HCEC 1CT (cell line): ENCODE measurements at places on chromosomes 7 and 10.

DNA sequence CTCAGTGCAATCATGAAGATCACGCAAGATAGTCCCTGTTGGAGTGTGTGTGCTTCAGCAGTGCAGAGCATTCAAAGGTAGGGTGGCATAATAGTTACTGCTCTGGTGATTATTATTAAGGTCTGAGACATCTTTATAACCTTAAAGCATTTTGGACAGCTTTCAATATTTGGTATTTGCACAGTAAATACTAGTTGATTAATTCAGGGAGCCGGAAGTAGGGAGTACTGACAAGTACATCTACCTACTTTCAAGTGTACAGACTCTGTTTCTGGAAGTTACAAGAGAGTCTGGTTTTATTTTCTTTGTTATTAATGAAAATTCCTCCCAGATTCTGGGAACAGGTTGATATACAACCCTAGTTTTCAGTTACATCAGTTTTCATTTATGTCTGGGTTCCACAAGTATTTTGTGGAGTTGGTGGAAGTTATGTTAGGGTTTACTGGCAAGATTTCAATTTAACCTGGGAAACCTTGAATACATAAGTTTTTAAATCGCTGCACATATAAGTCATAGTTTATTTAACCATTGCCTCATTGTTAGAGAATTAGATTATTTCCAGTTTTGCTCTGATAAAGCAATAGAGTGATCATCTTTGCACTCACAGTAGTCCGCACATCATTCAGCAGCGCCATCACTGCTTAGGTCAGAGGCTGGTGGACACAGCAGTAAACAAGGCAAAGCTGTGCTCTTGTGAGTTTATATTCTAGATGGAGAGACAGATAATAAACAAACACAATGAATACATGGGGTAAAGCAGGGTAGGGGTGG, 366.6 kb downstream of the REEP3 start:
- no peak for DNase-seq

DNA sequence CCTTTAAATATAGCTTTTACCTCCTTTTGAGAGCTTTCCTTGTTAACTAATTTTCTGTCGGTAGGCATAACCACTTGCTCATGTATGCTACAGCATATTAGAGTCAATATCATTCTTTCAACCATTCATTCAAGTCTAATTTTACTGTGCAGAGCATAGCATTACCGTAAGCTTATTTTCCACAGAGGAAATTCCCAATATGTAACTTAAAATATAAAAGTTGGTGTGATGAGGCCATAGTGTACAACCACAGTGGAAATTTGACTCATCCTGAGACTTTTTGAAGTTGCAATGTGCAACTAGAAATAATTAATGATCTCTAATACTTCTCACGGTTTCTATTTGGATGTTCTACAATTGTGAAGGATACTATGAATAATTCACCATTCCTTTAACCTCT, 80.6 kb upstream of the KLF6 start:
- no peak for DNase-seq

DNA sequence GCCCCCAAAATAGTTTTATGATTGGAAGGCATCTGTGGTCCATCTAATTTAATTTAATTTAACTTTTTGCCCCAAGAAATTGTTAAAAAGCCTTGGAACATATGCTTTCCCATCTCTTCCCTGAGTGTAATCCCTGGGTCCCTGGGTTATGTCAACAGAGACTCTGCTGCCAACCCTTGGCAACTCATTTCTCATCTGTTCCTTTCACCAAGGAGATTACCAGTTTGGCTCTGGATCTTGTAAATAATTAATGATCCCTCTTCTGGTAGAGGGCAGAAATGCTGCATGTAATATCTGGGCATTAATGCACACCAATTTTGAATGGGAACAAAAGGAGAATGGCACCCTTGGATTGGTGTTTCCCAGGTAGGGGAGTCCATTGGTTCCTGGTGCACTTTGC, 514.2 kb downstream of the CCSER2 start:
- no peak for DNase-seq

DNA sequence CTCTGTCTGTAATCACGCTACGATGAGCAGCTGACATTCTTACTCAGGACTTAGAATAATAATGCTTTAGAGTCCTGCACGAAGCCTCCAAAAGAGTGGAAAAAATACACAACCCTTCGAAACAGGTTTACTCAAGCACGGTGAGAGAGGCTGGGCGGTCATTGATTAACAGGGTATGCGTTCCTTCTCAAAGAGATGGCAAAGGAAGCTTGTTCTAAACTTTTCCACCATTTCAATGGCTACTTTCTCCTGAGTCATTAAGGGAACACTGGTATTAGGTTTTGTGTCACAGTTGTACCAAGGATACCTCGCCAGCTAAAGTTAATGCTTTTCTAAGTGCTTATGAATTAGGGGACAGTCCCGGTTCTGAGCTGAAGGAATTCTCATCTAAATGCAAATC, 141.9 kb upstream of the RHEB start:
- DNase-seq: no peak

GRCh38 chr7:66183700-66184099, 21.4 kb upstream of the TPST1 start:
- peak; percentile 80 for DNase-seq

GRCh38 chr10:72116372-72116771, 28.0 kb upstream of the SPOCK2 start:
- DNase-seq: no peak

- no peak for DNase-seq
These were observed 557 bp upstream of the TAX1BP1 start for GRCh38 chr7:27739301-27739908.

DNA sequence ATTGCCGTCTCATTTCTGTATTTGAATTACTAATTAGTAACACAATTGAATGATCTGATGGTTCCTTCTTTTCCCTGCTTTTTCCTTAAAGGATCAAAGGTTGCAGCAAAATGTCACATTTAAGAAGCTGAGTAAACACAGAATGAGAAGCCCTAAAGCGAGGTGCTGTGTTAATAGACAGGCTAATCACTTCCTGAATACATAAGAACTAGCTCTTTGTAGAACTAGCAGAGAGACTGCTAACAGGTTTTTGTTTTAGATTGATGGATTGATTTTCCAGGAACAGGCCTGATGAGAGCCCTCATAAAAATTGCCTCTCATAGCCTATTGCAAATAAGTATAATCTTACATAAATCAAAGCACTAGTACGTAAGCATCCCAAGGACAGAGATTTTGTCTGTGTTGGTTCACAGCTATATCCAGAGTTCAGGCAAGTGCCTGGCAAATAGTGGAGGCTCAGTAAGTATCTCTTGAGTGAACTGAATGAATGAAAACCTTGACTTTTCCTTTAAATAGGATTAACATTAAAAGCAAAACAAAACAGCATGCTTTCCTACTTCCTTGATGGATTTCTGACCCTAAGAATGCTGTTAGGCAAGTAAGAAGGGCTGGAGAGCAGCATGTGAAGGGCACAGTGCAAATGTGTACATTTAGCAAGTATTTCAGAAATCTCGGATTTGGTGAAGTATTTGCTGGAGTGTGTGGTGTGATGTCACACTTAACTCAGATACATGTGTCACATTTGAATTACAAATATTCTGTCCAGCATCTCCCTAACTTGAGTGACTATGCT, 3.3 kb downstream of the TMEM229A start:
- no peak for DNase-seq

DNA sequence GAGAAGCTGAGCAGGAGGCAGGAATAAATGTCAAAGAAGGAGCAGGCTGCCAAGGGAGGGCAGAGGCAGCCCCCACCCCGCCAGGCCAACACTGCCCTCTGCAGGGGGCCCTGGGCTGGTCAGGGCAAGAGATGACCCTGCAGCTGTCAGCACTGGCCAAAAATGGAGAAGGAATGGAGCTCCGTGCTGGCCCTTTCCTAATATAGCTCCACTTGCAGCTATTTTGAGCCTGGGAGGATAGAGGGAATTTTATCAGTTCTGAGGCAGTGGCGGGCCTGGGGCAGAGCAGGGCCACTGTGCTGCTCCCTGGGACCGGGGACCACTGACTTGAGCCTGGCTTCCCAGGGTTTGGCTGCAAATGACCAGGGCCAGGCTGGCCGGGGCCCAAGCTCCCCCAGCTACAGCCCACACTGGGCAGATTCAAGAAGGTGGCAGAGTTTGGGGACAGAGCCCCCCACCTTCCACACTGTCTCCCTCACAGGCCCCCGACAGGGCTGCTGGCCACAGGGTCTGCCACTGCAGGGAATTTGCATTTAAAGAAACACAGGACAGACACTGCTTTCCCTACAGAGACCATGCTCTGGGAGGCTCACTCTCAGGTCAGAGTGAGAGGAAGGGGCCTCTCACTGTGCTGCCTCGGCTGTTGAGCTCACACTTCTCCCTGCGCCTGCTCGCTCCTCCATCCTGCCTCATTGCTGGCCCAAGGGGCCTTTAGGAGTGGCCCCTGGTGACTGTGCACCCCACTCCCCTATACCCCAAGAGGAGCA, 16.2 kb downstream of the LDB3 start:
- no peak for DNase-seq

DNA sequence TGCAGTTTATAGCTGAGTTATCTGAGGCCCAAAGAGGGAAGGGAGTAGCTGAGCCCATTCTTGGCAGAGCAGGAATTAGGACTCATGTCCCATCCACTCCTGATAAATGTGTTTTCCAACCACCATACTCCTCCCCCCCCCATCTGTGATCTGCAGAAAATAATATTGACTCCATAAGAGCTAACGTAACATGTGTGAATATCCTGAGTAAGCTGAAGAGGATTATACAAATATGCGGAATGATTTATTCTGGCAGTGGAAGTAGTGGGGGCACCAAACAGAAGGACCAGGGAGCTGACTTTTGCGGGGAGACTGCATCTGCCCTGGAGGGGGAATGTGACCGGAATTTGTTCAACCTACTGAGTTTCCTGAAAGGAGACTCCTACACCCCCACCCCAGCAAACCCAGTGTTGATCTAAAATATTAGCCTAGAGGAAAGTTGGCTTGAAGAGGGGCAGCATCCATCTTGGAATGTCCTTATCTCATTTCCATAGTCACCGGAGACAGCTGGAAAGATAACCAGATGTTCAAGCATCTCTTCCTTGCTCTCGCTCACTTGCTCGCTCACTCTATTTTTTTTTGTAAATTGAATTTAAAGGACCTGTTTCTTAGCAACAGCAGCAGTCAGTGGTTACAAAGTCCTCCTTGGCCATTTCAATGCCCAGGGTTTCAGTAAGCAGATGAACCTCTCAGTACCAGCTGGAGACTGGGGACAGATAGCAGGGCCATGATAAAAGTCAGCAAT, 114.7 kb downstream of the RPS24 start:
- DNase-seq: no peak

DNA sequence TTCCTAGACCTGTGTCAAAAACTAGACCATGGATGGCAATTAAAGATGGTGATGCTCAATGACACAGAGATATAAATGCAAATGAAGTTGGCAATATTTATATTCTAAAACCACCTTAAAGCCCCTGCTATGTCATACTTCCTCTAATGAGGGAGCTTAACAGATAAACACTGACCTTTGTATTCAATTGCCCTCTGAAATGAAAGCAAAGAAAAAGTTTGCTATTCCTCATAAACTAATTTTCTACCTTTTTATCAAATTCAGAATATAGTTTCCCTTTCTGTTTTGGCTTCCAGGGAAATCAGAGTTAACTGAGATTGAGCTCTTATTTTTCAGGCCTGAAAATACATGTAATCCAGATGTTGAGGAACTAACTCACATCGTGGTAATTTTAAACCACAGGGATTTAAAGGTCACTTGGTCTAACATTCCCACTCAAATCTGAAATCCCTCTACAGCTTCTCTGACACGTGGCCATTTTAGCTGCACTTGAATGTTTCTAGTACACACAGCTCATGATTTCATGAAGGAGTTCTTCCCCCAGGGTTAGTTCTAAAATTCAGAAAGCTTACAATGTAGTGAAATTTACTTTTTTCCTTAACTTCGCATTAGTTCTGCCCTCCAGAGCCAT, 37.9 kb upstream of the ABCB5 start:
- DNase-seq: peak; percentile 65

DNA sequence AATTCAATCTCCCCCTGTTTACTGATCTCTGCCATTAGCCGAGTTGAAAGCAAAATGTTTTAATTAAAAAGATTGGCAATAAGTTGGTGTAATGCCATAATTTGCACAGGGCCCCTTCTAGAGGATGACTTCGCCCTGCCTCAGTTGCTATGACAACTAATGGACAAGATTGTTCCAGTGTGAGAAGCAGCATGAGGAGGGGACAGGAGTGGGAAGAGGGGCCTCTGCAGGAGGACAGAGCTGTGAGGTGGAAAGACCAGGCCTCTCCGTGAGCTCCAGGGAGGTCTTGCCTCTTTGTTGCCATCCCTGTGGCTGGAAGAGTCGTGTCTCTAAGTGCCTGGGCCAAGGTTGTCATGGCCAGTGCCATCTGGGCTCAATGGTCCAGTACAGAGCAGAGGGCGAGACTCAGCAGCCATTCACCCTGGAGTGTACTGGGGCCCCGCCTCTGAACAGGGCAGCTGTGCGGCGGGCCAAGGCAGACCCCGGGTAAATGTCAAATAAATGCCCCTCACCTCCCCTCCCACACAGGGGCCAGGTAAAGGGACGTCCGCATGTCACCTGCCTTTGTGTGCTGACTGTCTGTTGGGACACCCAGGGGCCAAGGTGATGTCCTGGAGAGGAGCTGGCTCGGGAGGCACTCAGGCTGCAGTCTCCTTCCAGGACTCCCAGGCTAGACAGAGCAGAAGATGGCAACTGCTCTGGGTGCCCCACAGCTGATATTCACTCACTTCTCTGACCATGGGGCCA, 97.0 kb upstream of the RET start:
- no peak for DNase-seq

- no peak for DNase-seq
These were observed 145.9 kb downstream of the ARHGAP12 start for GRCh38 chr10:31782701-31783100.

DNA sequence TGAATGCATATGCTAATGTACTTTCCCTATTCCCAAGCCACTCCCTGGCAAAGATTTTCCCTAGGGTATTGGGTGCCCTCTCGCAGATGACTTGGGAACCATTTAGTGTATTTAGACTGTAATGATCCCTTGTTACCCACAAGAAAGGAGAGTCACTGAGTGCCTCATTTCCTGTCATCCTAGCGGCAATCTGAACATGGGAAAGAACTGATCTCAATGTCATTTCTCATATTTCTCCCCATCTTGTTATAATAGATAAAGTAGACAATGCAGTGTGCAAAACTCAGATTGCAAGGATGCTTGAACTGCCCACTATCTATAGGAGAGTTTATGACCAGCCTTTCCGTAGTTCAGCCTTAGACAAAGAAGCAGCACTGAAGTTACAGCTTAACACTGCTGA, 123.3 kb downstream of the MICU1 start:
- peak; percentile 7 for DNase-seq

DNA sequence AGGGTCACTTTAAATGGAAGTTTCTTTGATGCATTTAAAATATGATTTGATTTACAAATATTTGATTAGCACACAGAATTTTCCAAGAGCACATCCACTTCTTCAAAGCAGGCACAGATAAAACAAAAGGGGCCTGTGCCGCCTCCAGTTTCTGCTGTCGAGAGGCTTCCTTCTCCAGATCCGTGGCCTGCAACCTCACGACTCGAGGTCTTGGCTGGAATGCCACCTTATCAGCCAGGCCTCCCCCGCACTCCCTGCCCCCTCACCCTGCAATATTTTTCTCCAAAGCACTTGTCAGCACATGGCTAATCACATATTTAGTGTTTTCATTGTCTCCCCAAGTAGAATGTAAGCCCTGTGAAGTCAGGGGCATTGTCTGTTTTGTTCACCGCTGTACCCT, 12.5 kb downstream of the PYROXD2 start:
- DNase-seq: no peak

- DNase-seq: no peak
These were observed 29.1 kb downstream of the CELF2 start for GRCh38 chr10:11046776-11047160.

GRCh38 chr10:99297033-99297432, 32.1 kb upstream of the CNNM1 start:
- DNase-seq: no peak

GRCh38 chr10:52220947-52221346, 93.1 kb upstream of the DKK1 start:
- DNase-seq: no peak

- DNase-seq: no peak
These were observed 48.0 kb downstream of the CAMK2B start for GRCh38 chr7:44277391-44277790.
